ENCODE measurements at places on chromosomes 13 and 19.

GRCh38 chr19:58514564-58515022 lies 2.8 kb upstream of the SLC27A5 start:
- DNase-seq = no peak

GRCh38 chr13:21541980-21542379 lies 62.0 kb downstream of the MICU2 start:
- no peak for DNase-seq

DNA sequence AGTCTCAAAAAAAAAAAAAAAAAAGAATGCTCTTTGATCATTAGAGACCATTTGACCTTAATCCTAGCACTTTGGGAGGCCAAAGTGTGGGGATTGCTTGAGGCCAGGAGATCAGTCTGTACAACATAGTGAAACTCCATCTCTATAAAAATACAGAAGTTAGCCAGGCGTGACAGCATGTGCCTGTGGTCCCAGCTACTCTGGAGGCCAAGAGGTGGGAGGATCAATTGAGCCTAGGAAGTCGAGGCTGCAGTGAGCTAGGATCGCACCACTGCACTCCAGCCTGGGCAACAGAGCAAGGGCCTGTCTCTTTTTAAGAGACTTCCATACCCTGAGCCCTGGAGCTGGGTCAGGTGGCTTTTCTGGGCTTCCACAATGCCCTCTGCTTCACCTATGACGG lies 11.5 kb upstream of the COLGALT1 start:
- DNase-seq = no peak

GRCh38 chr19:13819238-13819637 lies 24.0 kb downstream of the ZSWIM4 start:
- DNase-seq = no peak

DNA sequence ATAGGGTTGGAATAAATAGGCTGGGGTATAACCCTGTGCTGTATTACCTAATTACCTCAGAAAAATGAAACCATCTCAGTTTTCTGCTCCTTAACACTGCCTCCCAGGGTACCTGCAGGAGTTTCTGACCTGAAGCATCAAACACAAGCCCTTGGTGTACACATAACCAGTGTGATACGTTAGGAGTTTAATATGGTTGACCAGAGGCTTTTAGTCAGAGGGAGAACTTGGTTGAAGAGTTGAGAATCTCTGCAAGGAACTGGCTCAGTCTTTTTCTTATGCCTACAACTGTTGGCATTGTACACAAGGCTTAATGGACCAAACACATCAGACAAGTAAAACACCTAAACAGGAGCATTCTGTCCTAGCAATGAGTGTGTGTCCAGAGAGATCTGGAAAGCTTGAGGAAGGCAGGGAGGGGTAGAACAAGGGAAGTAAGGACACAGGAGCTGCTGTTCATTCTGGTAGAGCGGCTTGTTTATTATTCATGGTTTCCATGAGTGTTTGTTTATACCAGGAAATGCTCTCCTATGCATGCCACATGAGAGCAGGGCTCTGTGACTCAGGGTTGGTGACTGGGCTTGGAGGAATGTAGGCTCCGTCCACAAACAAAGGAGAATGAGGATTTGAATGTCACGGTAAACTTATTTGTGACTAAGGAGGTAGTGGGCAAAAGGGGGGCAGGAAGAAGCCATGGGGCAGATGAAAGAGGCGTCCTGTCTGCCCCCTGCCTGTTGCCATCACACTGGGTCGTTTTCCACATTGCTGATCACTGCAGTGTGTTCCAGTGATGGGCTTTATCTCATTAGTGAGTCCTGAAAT lies 11.9 kb upstream of the SPATA13 start:
- DNase-seq = peak; percentile 94

DNA sequence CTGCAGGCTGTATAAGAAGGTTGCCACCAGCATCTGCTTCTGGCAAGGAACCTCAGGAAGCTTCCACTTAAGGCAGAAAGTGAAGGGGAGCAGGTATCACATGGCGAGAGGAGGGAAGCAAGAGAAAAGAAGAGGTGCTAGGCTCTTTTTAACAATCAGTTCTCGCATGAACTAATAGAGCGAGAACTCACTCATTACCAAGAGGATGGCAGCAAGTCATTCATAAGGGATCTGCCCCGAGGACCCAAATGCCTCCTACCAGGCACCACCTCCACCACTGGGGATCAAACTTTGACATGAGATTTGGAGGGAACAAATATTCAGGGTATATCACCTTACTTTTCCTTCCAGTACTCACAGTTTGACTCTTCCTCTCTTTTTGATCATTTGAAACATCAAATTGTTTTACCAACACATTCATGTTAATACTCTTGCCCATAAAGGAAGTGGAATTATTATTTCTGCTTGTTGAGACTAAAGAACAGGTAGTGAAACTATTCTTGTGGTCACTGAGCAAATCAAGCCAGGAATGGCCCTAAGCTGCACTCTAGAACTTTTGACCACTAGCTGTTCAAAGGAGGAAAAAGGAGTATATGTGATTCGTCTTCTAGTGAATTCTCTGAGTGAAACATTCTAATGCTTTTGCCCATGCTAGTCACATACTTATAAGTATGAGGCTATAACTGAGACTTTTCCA lies 45.0 kb downstream of the LACC1 start:
- DNase-seq = no peak

DNA sequence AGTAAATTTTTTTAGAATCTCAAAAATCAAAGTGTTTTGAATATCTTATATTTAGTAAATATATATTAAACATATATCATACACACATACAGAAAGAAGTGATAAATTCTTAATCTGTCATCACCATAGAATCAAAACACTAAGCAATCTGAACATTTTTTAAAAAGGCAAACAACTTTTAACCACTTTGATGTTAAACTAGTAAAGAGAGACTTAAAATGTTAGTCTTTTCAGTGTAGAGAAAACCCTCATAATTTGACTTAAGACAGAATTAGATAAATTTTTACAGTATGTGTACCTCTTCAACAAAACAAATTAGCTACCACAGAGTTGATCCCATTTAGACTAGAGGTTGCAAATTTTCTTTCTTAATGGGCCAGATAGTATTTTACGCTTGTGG lies 13.4 kb downstream of the SUPT20H start:
- no peak for DNase-seq

DNA sequence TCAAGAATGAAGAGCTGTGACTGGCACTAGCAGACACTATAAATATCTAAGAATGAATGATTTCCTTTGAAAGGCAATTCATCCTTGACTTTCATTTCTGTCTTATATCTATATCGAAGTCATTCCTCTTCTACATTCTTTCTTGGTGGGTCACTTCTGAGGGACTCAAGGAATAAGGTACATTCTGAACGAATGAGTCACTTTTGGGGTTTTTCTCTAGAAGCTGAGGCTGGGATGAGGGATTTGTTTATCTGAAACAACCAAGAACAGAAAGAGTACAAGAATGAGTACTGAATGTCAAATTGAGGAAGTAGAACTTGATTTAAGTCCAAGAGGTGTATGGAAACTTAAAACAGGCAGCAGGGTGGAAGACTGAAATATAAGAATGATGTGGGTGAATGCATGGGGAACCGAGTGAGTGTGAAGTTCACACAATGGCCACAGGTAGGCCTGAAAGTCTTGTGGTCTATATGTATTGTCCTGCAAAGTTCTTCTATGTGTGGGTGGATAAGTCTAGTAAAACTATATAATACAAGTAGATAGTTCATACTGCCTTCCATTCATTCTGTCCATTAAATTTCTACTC lies 343.9 kb downstream of the OXGR1 start:
- peak; percentile 89 for DNase-seq

GRCh38 chr19:4647676-4648644 lies 8.6 kb downstream of the TNFAIP8L1 start:
- DNase-seq = no peak

GRCh38 chr19:56071151-56071550 lies 49.9 kb downstream of the ZNF787 start:
- no peak for DNase-seq

DNA sequence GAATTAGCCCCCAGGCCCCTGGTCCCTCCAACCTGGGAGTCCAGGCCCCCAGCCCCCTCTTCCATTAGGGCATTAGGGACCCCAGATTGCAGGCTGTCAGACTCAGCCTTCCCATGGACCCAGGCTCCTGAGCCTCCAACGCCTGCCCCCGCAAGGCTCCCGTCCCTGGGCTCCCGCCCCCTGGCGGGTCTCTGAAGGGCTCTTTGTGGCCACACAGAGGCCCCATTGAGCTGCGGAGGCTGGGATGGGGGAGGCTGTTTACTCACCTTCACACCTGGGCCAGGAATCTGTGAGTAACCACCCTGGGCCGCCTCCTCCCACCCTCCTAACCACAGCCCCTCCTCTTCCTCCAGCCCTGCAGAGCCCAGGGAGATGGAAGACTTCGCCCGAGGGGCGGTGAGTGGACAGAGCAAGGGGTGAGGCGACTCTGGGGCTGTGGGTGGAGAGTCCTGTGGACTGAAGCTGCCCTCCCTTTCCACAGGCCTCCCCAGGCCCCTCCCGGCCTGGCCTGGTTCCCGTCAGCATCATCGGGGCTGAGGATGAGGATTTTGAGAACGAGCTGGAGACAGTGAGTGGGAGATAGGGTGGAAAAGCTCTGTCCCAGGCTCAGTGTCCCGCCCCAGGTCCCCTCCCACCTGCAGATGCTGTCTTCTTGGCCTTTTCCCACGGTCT lies 4.9 kb downstream of the ARHGEF1 start:
- DNase-seq = peak; percentile 79

DNA sequence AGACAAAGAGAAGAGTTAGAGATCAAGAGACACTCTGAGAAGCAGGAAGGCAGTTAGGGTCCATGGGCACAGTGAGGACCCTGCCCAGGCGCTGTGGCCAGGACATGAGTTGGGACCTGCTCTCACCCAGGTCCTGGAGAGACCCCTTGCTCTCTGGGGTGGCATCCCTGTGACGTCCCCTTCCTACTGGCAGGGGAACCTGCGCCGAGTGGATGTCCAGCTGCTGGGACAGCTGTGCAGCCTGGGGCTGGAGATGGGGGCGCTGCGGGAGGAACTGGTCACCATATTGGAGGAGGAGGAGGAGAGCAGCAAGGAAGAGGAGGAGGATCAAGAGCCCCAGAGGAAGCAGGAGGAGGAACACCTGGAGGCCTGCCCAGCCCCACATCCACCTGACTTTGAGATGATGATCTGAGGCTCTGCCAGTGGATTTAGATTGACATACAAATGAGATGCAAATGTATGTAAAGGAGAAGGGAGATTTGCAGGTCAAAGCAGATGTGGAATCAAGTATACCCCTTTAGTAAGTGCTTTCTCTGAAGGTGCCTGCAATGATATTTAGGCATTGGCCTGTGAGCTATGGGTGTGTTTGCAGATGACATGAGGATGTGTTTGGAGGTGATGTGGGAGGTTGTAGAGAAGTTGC lies 978 bp downstream of the ERICH4 start:
- no peak for DNase-seq

DNA sequence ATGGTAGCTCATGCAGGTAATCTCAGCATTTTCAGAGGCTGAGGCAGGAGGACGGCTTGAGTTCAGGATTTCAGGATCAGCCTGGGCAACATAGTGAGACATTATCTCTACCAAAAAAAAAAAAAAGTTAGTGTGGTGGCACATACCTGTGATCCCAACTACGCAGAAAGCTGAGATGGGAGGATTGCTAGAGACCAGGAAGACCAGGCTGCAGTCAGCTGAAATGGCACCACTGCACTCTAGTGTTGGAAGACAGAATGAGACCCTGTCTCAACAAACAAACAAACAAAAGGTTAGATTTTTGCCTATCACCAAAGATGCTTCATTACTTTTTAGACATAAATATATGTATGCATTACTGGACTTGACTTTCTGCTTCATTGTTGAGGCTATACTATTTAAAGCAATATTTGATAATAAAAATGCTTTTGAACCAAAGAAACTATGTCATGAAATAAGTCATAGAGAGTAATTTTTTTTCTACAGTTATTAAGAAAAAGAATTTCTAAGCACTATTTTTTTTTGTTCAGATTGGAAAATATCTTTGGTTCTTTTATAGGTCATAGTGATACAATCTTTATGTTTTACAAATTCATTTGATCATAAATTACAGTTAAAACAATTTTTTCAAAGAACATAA lies 1180.1 kb upstream of the ATXN8OS start:
- no peak for DNase-seq

DNA sequence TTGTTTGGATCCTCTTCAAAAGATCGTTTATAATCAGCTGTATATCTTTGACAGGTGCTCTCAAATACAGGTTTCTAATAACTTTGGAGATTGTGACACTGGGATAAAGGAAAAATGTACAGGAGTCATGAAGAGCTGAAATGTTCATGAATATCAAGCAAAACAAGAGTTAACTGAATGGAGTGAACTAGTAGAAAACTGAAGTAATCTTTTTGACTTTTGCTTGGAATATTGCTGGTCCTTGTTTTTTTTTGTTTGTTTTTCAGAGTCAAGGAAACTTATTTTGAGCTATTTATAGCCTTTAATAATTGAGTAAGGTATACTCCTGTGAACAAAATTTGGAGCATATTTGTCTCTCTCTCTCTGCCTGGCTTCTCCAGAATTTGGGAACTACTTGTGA lies 25.3 kb downstream of the MED4 start:
- DNase-seq = no peak

GRCh38 chr19:19900139-19900728 lies 512 bp upstream of the ZNF93 start:
- DNase-seq = peak; percentile 26

- DNase-seq = no peak
These were observed 14.4 kb upstream of the GNA15 start for GRCh38 chr19:3121396-3121795.

DNA sequence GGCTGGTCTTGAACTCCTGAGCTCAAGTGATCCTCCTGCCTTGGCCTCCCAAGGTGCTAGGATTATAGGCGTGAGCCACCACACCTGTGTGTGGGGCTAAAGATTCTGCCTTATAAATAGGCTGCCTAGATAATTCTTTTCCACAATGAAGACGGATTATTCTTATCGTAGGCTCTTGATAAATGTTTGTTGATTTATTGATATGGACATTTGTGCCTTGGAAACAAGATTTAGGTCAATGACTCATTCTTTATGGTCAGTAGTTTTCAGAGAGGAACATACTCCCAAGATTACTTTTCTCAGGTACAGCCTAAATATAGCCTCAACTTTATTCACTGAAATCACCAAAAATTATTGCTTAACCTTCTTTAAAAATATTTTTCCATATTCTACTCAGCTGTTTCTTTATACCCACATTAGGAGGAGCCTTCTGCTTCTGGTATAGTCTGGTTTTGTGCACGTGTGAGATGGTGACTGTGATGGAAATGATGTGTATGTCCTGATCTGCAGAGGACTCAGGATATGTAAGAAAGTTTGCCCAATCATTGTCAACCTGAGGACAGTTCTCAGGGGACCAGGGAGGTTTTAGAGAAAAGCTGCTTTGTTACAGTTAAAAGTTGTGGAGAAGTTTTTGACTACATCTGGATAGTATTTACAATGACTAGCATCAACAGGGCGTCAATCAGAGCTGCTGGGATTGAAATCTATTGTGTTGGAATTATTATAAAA lies 208.9 kb downstream of the DNAJC15 start:
- DNase-seq = no peak

DNA sequence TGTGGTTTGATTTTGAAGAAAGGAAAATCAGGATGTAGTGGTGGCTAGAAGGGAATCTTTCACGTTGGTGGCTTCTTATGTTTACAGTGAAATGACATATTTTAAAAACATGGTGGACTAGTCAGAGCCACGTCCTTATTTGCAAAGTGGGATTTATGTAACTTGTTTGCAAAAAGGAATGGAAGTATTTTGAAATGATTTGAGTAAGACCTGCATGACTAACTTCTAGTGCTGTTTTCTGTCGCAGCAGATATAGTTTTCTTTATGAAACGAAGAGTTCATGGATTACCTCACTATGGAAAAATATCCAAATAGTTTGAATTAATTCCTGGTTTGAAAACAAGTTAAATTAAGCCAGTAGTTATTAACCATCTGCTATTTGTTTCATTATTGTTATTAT lies 476.5 kb downstream of the MYO16 start:
- no peak for DNase-seq

- DNase-seq = no peak
These were observed 53.3 kb downstream of the RNF6 start for GRCh38 chr13:26168835-26169234.
